ENCODE measurements at places on chromosomes 3 and 15.

DNA sequence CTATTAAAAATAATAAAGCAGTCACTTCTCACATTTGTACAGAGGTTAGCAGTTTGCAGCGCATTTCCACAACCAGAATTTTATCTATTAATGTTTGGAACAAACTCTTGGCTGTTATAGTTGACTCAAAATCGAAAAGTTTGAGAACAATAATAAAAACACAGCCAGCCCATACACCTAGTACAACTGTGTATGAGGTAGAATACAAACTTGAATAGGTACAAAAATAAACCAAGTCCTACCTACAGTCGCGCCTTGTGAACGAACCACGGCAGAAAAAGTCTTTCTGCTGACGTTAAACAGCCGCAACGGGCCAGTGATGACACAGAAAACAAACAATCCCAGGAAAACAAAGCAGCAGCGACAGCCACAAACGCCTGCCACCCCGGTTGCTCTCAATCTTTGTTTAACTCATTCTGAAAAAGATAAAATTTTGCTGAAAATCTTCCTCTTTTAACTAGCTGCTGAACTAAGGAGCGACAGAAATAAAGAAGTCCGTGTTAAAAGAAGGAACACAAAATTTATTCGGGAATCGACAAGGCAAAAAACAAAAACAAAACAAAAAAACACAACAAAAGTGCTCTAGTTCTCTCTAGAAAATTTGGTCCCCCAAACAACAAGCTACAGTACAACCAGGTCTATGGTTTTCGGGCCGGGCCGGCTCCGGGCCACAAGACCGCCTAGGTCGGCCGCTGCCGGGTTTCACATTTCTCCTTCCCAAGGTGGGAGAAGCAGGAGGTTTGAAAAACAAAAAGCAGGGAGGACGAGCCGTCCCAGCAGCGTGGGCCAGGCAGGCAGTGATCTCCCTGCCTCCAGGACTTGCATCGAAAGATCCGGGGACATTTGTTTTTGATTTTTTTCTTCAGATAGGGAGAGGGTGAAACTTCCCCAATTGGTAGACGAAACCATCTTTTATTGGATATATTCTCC, 2.9 kb downstream of the FOXL2 start:
- peaks cover 29% of the 10 kb centered on the region for H3K4me1 ChIP-seq
- peaks cover 95% of the 10 kb centered on the region for H3K27me3 ChIP-seq
- no peaks in the 10 kb centered on the region for H3K36me3 ChIP-seq
- peak overlapping the region; percentile 45 for H3K27ac ChIP-seq
- no peak for DNase-seq
- H3K4me3 ChIP-seq, result peak overlapping the region; percentile 32

DNA sequence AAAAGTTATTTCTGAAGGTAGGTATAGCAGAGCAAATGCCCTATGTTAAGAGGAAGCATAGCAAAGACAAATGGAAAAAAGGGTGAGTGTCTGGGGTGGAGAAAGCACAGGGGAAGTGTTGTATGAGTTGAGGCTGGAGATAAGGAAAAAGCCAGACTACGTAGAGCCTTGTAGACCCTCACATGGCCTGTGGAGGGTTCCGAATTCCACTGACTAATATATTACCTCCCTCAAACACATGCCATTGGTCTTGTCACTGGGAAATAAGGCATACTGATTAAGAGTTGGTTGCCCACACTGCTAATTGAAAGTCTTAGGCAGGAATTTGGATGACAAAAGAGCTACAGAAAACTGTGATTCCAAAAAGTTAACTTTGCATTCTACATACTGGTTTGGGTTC, 65.2 kb downstream of the TRAT1 start:
- no peak for DNase-seq
- peaks cover 15% of the 10 kb centered on the region for H3K4me1 ChIP-seq
- peaks cover 2% of the 10 kb centered on the region for H3K36me3 ChIP-seq
- H3K4me3 ChIP-seq, result no peak overlapping the region
- H3K27ac ChIP-seq, result no peak overlapping the region
- no peaks in the 10 kb centered on the region for H3K27me3 ChIP-seq

- H3K4me1 ChIP-seq, result no peaks in the 10 kb centered on the region
- peaks cover 29% of the 10 kb centered on the region for H3K27me3 ChIP-seq
- DNase-seq, result no peak
- no peak overlapping the region for H3K4me3 ChIP-seq
- H3K27ac ChIP-seq, result no peak overlapping the region
These were observed 9.4 kb upstream of the ANPEP start for GRCh38 chr15:89823836-89824606.

DNA sequence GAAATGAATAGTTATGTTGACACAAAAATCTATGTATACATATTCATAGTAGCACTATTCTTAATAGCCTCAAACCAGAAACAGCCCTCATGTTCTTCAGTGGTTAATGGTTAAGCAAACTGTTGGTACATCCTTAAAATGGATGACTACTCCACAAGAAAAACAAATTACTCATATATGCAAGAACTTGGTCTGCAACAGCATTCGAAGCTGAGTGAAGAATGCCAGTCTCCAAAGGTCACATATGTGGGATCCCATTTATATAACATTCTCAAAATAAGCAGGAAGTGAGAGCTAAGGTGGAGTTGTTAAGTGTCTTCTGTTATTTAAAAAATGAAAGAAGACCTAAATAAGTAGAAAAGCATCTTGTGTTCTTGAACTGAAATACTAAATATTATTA, 365.7 kb downstream of the GABRG3 start:
- H3K36me3 ChIP-seq, result no peaks in the 10 kb centered on the region
- no peak for DNase-seq
- peaks cover 3% of the 10 kb centered on the region for H3K27me3 ChIP-seq
- no peak overlapping the region for H3K4me3 ChIP-seq
- no peak overlapping the region for H3K27ac ChIP-seq

GRCh38 chr3:68664276-68664675, 268.1 kb downstream of the TAFA4 start:
- DNase-seq, result no peak
- H3K4me3 ChIP-seq, result no peak overlapping the region
- H3K36me3 ChIP-seq, result no peaks in the 10 kb centered on the region
- no peaks in the 10 kb centered on the region for H3K4me1 ChIP-seq
- no peak overlapping the region for H3K27ac ChIP-seq

DNA sequence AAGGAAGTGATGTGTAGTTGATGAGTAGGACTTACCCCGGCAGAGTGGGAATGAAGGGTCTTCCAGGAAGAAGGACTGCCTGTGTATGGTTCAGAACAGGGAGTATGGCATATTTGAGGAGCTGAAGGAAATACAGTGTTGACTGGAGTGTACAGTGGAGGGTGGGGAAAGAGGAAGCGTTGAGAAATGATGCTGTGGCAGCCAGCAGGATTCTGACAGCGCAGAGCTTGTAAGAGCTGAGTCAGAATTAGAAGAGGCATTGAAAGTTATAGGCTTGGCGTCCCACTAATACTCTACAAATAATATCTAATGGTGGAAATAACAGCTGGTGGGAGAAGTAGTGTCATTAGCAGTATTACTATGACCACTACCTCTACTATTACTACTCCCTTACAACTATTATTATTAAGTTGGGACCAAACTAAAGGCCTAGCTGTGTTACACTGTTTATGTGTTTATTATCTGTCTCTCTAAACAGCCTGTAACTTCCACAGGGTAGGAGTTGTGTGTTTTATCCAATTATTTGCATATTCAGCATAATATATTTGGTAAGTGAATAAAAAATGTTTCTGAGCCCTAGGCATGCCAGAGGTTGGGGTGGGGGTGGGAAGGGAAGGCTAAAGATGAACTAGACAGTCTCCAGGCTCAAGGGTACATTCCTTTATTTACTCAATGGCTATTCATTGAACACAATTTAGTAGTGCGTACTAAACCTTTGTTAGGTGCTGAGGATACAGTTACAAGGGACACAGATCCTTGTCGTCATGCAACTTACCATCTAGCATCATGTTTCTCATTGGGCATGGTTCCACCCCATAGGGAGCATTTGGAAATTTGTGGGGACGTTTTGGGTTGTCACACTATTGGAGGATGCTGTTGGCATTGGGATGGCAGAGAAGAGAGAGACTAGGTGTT, 428.8 kb upstream of the ONECUT1 start:
- no peak for DNase-seq
- H3K27me3 ChIP-seq, result no peaks in the 10 kb centered on the region
- no peak overlapping the region for H3K27ac ChIP-seq
- H3K36me3 ChIP-seq, result no peaks in the 10 kb centered on the region
- H3K4me1 ChIP-seq, result no peaks in the 10 kb centered on the region
- no peak overlapping the region for H3K4me3 ChIP-seq

DNA sequence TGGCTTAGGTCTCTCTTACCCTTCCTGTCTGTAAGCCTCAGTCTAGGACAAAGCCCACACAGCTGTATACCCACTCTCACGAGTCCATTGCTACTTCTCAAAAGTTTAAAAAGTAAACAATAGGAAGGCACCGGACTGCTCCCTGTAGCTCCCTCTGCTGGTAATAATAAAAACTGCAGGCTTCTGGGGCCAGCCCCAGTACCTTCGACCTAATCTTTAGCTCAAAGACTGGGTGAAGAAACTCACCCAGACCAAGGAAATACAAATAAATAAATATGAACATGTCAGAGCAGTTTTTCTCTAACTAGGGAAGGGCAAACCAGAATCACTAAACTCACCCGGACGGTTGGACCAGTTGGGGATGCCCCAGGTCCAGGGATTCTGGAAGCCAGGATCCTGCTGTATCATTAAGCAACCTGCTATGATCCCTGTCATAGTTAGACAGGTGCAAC, 5.0 kb downstream of the FAM219B start:
- DNase-seq, result peak; percentile 52
- H3K27ac ChIP-seq, result no peak overlapping the region
- peaks cover 30% of the 10 kb centered on the region for H3K36me3 ChIP-seq

DNA sequence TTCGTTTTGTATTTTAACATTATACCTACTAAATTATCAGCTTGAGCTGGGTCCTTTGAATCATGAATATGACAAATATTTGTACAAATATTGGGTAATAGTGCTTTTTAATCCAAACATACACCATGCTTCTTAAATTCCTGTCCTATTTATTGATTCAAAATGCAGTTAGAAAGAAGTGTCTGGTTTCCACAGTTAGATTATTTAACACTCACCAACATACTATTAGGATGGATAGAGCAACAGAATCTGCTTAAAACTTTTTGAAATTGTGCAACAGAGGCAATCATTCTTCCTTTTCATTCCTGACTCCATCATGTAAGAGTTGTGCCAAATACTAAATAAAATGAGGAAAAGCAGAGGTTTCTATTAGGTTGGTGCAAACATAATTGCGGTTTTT, 281.2 kb downstream of the LSAMP start:
- DNase-seq, result no peak
- H3K4me3 ChIP-seq, result no peak overlapping the region
- H3K4me1 ChIP-seq, result no peaks in the 10 kb centered on the region
- no peaks in the 10 kb centered on the region for H3K27me3 ChIP-seq
- no peak overlapping the region for H3K27ac ChIP-seq

- no peak overlapping the region for H3K4me3 ChIP-seq
- no peak for DNase-seq
- H3K36me3 ChIP-seq, result no peaks in the 10 kb centered on the region
- H3K27me3 ChIP-seq, result no peaks in the 10 kb centered on the region
- H3K4me1 ChIP-seq, result no peaks in the 10 kb centered on the region
These were observed 43.4 kb downstream of the PPP2R3A start for GRCh38 chr3:136008732-136009470.

All from activated naive CD8-positive, alpha-beta T cell treated with anti-CD3 and anti-CD28 coated beads for 36 hours (primary cell).